NCI-H748 treated with DMSO at 0.1 percent for 48 hours (cell line): ENCODE measurements at places on chromosomes 7 and 10.

DNA sequence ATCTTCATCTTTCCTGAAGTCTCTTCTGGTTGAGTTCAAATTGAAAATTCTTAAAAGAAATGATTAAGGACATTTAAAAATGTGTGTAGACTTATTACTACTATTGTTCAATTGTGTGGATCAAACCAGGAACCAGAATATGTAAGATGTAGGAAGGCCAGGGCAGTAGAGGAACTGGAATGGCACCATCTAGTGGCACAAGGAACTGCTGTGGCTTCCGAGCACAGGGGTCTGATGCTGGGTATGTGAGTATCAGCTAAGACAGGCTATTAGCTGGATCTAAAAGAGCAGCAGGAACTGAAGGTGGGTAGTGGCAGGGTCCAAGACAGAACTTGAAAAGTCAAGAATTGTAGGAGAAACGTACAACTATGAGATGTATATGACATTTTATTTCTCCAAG, 247.3 kb downstream of the SEMA3A start:
- DNase-seq: peak; percentile 6

DNA sequence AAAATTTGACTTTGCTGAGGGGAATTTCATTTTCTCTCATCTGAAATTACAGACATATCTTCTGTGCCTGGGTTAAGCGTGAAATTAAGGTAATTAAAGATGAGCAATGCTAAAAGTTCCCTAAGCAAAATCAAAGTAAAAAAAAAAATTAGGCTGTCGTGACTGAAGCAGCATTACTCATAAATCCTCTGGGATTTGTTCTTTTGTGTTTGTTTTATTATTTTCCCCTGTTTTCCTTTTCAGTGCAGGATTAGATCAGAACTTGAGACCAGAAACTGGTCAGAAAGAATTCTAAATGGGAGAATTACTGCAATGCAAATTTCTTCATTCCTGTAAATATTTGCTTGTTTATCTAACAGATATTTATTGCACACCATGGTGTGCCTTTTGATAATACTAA, 141.4 kb upstream of the BET1 start:
- DNase-seq: no peak

- no peak for DNase-seq
Observed at GRCh38 chr7:131321656-131322055, 6.0 kb upstream of the MKLN1 start.

GRCh38 chr7:25059576-25059975, 65.5 kb downstream of the CYCS start:
- no peak for DNase-seq

- DNase-seq: no peak
Observed at GRCh38 chr10:123150986-123151736, 3.0 kb upstream of the BUB3 start.

DNA sequence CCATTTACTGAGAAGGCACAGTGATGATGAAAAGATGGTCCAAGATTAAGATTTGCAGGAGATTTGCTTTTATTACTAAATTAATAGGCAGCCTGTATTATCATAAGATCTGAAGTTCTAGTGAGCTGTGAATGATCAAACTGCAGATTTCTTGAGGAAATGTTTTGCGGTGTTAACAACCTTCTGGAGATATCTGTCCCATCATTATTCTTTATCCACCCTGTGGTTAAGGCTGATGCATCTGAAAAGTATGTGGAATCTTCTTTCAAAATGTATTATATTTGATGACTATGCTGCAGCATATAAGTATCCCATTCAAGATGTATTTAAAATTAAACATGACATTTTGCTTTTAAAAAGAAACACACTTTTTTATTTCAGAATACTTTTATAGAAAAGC, 150.3 kb downstream of the POLR1F start:
- no peak for DNase-seq

DNA sequence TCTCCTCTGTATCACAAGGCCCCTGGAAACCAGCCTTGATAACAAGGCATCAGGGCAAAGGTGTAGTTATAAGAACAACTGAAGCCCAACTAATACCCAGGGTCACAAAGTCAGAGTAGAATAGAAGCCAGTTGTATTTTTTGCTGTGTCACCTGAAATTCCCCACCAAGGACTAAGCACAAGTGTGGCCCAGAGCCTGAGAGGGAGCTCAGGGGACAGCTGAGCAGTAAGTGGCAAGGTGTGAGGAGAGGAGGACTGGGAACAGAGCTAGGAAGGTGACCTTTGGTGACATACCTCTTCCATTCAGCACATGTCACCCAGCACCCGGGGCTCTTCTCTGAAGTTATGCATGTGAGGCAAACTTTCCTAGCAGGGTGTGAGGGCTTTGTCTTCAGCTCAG, 179.9 kb downstream of the HECW1 start:
- DNase-seq: no peak

- peak; percentile 52 for DNase-seq
Observed at GRCh38 chr7:99928994-99929729, at the start of gene GJC3. GJC3 (minus strand) TSS chr7:99929620; CDS start chr7:99929620, 0 bp downstream.

DNA sequence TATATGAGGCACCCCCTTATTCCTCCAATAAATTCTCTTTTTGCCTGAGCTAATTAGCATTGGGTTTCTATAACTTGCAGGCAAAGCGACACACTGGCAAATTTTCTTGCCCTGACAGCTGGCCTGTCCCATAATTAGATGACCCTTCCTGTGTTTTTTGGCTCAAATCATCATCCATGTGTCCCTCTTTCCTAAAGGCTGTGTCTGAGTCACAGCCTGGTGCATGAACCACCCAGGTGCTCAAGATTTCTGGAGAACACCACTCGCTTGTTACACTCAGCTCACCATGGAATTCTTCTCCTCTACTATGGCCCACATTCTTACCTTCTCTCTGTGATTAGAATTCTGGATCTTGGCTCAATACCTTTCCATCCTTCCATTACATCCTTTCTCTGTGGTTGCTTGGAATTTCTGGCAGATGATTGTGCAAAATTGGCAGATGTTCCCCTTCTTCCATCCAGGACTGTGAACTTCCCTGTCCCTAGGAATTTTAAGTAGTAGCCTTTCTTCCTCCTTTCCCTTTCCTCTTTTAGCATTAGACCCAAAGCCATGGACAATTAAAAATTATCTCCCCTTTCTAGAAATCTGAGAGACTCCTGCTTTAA, 116.0 kb upstream of the ANKRD1 start:
- DNase-seq: no peak

GRCh38 chr7:137587326-137587725, 243.8 kb upstream of the PTN start:
- no peak for DNase-seq

DNA sequence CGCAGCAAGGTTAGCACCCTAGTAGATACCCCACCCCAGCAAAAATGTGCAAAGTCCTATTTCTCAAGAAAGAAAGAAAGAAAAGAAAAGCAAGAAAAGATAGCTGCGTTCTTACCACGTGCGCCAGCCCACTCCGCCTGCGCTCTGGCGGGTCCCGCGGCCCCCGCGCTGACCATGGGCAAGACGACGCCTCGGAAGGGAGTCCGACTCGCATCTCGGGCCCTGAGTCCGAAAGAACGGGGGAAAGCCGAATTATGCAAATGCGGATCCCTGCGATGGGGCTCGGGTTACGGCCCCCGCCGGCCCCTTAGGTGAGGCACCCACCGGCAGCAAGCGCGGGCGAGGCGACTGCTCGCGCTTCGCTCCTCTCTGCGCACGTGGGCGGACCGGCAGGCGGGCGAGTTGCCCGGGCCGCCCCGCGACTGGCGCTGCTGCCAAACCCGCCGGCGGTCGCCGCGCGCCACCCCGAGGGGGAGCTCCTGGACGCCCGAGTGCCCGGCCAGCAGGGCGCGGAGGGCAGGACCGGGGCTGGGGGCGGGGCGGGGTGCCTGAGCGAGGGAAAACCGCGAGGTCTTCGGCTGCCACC, 2.4 kb upstream of the EGR2 start:
- DNase-seq: no peak

GRCh38 chr7:131203291-131203976, 124.2 kb upstream of the MKLN1 start:
- DNase-seq: no peak

DNA sequence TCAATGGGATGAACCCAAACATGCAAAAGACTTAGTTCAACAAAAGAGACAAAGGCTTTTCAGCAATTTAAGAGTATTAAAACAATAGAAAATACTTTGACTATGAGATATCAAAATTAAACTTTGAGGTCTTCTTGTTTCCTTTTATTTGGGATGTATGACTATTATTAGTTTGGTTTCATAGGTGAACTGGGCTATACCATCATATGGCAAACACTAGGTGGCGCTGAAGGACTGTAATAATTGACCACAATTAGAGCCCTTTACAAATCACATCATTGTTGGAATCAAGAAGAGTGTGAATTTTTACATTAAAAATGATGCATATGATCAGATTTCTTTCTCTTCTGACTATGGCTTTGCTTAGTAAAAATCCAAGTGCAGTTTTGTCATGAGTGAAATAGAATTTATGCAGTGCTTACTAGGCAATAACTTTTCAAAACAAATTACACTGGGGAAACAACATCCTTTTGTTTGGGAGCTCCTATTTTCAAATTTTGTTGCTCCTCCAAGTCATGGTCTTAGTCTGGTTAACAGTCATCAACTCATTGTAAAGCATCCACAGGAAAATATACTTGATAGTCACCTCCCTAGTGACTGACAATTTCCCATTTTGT, 14.7 kb upstream of the NXPH1 start:
- DNase-seq: peak; percentile 84

GRCh38 chr7:106774768-106775551, 90.1 kb upstream of the PIK3CG start:
- DNase-seq: no peak

GRCh38 chr10:8183241-8183704, 128.8 kb downstream of the GATA3 start:
- no peak for DNase-seq

DNA sequence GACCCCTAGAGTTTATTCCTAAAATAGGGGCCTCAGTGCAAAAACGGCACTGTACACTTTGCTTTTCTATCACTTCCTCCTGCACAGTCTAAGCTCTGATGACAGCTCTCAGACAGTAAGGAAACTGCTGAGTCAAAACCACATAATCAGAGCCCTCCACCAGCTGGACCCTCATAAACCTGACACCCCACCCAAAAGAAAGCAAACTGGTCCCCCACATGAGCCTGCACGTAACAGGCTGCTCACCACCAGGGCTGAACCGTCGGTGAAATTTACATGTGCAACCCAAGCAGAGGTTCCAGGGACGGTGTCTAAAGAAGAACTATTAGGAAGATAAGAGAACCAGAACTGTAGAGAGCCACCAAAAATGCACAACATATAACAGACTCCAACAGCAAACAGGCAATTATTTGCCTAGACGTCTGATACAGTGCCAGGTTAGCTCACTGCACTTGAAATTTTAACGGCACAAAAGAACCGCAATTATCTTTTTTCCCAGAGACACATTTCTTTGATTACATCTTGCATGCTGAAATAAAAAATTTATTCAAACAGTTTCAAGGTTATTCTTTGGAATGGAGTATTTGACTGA, 19.6 kb downstream of the SGMS1 start:
- DNase-seq: peak; percentile 22

DNA sequence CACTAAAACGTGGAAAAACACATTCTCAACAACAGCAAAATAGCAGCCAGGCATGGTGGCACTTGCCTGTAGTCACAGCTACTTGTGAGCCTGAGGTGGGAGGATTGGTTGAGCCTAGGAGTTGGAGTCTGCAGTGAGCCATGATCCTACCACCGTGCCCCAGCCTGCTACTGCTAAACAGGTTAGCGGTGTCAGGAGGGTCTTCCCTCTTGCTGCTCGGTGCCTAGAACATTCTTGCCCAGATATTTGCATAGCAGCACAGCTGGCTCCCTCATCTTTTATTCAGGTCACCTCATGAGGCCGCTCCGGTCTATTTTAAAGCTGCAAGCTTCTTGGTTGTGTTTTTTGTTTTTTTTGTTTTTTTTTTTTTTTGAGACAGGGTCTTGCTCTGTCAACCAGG, 2.9 kb upstream of the RABGEF1 start:
- no peak for DNase-seq

- no peak for DNase-seq
Observed at GRCh38 chr10:74400186-74400585, 249.2 kb downstream of the ADK start.

- DNase-seq: no peak
Observed at GRCh38 chr7:133081119-133081598, 731 bp downstream of the CHCHD3 start.

DNA sequence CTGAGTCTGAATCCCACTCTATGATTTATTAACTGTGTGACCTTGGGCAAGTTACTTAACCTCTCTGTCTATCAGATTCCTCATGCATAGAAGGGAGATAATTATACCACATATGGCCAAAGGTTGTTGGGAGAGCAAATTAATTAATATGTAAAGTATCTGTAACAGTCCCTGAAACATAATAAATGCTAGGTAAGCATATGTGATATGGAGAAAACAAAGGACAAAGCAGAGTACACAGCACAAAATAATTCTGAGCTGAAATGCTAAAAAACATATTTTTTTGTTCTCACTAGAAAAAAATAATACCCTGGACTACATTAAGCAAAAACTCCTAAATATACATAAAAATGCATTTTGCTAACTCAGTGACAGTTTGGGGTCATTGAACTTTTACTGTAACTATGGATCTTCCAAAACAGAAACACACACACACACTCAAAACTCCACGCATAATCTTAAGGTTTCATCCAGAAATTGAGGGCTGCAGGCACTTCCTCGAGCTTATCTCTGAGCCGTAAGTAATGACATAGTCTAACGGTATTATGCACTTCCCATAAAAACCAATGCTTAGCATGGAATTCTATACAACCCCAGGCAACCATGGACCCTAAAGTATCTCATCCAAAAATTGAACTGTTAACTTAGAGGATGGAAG, 201.7 kb upstream of the PTN start:
- no peak for DNase-seq

DNA sequence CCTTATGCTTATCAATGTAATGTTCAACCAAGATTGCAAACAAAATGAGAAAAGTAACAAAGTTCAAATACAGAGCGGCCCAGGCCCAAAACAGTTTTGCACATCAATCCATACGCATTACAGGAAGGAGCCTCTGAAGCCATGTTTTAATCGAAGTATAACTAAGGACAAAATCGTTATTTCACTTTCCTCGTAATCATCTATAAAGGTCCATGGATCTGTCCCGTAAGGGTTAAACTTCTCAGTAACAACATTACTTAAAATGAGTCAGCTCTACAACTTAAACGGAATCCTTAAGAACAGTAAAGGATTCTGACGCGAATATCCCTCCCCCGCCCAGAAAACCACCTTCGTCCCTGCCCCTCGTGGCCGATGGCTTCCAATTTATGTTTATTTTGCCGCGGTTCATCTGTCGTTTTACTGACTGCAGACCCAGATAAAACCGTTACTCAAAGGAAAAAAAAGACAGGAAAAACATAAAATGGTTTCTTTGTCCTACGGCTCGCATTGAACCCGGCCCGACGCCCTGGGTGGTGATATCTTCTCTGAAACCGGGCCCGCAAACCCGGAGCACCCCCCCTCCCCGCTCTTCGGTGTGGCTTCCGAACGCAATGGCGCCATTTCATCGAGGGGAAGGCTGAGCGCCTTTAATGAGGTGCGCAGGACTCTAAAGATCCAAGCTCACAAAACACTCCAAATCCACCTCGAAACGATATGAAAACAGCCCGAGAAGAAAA, 1.1 kb downstream of the HNRNPA2B1 start:
- DNase-seq: peak; percentile 61

- DNase-seq: no peak
Observed at GRCh38 chr7:35828817-35829216, 28.0 kb downstream of the SEPTIN7 start.
